ENCODE measurements at places on chromosomes 2 and 18.

GRCh38 chr18:79680100-79680879, 687 bp downstream of the CTDP1 start:
- no peak for DNase-seq

DNA sequence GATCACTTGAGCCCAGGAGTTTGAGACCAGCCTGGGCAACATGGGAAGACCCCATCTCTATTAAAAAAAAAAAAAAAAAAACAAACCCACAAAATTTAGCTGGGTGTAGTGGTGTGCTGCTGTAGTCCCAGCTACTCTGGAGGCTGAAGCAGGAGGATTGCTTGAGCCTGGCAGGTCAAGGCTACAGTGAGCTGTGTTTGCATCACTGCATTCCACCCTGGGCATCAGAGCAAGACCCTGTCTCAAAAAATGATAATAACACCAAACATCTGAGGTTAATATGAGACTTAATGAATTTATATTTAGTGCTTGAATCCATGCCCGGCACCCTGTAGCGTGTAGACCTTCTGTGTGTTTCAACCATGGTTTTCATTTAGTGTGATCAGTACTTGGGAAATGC, 22.8 kb downstream of the CABLES1 start:
- DNase-seq = no peak

DNA sequence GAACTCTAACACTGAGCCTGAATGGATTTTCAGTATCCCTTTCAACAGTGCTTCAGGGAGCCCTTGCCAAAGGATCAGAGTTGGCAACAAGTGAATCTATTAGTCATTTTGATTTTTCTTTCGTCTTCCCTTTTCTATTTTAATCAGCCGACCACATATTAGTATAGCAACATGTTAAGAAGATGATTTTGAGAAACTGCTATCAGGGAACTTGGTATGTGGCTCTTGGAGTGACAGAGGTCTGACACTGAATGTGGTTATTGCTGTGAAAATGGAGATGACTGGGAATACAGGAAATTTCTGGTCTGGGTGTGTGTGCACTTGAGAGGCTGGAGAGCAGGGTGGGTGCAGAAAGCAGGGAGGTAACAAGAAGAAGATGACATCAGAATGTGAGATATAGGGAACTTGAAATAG, 28.7 kb upstream of the IL1RL1 start:
- DNase-seq = no peak

GRCh38 chr18:64718808-64719207, 569.9 kb upstream of the LINC00305 start:
- DNase-seq = no peak

GRCh38 chr2:191636235-191636543, 41.7 kb upstream of the NABP1 start:
- no peak for DNase-seq

DNA sequence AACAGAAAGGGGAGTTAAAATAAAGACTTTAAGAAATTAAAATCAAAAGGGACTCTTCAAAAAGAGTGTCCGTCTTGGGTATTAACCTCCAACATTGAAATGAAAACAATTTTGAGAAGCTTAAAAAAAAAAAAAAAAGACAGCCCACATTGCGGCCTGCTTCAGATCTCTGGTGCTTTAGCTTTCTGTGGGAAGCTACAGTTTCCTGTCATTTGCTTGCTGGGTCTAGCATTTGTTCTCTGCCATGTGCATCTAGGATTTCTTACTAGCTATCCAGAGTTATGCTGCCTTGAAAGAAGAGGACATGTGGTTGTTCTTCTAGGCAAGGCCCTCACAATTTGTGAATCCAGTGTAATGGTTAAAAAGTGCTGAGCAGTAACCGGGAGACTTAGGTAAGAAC, 375.3 kb downstream of the SLC4A3 start:
- DNase-seq = no peak

- DNase-seq = no peak
Measured at GRCh38 chr2:61575447-61575859, 37.3 kb upstream of the XPO1 start.

GRCh38 chr2:239721531-239721930, 303.6 kb downstream of the NDUFA10 start:
- no peak for DNase-seq

DNA sequence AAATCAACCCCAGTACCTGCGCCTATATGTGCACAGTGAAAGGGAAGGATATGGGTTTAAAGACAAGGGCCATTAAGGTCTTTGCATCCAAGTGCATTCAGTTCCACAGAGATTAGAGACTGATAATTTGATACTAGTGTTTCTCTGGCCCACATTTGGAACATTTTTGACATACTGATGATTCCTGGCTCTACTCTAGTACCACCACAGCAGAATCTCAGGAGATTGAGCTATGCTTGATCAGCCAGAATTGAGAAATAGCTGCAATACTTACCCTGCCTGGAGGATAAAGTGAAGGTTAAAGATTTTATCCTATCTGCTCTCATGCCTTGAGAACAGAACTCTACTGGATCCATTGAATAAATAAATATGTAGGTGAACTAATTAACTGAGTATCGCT, 1267.8 kb downstream of the SUCLG1 start:
- no peak for DNase-seq

DNA sequence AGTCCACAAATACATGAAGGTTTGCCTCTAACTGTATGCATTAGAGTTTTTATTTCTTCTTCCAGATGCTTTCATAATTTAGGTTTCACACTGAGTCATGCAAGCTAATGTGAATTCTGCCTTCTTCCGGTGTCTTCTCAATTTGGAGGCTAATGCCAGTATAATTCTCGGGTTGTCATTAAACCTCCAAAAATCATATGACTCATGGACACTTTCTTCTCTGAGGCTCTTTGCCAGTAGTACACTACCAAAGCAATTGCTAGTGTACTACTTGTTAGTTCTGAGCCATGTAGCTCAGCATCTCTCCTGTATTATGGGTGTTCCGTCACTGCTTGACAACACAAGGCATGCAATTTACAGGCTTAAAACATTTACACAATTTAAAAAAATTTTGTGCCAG, 137.1 kb downstream of the VWC2L start:
- no peak for DNase-seq

DNA sequence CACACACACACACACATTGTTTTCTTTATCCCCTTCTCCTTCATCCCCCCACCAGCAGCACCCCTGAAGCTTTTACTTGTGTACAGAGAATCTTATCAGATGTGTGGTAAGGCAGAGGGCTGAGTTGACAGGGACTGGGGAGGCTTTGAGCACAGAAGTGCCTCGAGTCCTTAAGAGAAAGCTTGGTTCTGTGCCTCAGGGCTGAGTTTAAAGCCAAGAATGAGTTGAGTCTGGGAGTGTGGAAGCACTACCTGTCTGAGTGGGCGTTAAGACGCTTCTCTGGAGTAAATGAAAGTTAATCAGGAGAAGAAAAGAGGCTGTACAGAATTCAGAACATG, 2.7 kb downstream of the ID2 start:
- no peak for DNase-seq

DNA sequence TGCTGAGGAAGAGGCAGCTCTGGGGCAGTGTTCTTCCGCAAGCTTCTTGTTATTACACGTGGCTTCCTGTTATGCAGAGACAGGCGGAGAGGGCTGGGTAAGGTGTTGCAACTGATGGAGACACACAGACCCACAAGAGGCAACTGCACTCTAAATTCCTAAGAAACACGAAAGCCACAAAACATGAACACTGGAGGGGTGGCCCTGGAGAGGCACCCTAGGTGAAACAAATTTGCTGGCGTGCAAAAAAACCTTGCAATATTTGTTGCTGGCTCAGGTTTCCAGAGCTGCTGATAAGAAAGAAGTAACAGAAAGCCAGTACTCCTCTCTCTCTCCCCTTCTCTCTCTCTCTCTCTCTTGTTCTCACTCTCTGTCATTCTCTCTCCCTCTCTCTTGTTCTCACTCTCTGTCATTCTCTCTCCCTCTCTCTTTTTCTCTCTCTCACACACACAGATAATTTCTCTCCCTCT, 31.8 kb downstream of the ARHGAP25 start:
- DNase-seq = no peak

DNA sequence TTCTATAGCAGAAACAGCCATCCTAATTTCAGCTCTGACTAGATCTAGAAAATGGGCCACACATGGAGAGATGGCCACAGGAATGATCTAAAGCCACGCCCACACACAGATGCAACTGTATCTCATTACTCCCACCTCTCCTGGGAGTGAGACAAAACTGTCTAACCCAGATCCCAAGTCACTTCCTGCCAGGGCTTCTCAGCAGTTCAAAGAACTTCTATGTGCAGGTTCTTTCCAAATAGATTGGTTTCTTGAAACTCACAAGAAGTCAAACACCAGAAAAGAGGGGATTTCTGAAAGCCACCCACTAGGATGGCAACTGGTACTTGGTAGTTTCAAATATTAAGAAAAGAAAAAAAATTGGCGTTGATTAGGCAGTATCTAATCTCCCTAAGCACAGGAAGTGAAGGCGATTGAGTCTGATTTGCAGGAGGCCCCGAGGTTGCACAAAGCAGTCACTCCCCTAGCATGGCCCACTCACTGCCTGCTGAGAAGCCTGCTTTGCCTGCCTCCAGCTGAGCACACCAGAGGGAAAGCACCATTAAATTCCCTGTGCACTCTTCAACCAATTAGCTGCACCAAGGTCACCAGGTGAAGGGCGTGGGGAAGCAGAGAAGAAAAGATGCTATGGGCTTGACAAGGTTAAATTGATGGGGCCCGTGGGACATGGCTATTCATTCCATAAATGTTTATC, 51.1 kb downstream of the PAPOLG start:
- no peak for DNase-seq

GRCh38 chr18:10041180-10041579, 127.4 kb downstream of the VAPA start:
- no peak for DNase-seq

DNA sequence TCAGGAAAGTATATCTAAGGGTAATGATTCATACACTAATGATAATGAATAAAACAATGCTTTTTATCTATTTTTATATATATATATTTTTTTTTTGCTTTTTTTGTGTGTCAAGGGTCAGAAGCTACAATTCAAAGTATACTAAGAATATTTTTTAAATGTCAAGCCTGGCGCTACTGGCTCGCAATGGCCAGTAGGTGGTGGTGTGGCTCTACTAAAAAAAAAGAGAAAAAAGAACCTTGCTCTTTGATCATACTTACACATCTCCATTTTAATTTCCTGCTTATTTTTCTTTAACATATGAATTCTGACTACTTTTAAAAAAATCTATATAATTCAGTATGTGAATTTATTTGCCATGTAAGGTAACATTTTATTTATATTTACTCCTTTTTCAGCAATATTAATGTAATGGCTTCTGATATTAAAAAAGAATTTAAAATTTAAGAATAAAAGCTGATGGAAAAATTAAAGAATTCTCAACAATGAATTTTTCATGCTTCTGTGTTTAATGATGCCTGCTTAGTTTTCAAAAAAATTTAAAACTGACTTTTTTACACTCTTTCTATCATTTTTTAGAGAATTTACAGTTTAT, 232.9 kb downstream of the GULP1 start:
- peak; percentile 16 for DNase-seq

DNA sequence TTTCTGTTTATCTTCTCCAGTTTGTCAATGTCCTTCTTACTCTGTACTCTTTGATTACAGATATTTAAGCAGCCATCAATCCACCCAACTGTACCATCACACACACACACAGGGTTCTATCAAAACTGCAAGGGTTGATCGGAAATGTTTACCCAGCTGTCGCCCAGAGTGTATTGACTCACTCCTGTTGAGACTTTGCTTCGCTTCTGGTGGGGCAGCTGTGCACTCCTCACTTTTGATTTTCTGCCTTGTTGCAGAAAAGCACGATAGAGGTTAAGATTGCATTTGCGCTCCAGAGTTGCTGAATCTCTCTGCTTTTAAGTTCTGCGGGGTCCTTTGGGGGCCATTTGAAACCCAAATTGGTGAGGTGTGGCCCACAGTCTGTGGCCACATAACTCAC, 216.2 kb downstream of the SETBP1 start:
- no peak for DNase-seq

DNA sequence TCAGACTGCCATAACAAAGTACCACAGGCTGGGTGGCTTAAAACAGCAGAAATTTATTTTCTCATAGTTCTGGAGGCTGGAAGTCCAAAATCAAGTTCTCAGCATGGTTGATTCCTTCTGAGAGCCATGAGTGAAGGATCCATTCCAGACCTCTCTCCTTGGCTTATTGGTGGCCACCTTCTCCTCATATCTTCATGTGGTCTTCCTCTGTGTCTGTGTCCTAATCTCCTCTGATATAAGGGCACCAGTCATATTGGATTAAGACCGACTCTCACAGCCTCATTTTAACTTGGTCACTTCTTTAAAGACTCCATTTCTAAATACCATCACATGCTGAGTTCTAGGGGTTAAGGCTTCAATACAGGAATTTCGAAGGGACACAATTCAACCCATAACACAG, 65.1 kb downstream of the CFAP221 start:
- DNase-seq = no peak

DNA sequence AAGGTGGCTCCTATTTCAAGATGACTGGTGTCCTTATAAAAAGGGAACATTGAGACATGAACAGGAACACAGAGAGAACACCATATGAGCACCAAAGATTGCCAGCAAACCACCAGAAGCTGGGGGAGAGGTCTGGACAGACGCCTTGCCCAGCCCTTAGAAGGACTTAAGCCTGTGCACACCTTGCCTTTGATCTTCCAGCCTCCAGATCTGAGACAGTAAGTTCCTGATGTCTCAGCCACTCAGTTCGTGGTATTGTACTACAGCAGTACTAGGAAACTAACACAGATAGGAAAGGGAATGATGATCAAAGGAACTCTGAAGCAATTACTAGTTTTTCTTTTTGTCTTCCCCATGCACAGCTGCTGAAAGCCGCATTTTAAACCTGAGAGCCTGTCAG, 137.3 kb upstream of the FHL2 start:
- no peak for DNase-seq

- DNase-seq = no peak
Measured at GRCh38 chr2:109164311-109164710, 35.3 kb downstream of the SH3RF3 start.

GRCh38 chr2:14513903-14514302, 118.6 kb upstream of the LRATD1 start:
- no peak for DNase-seq
